ENCODE measurements at places on chromosomes 12 and 14. TPM values are rescaled to one million over a fixed set of nuclear protein-coding genes. Genes with fewer than 3 reads are reported as not detected.

DNA sequence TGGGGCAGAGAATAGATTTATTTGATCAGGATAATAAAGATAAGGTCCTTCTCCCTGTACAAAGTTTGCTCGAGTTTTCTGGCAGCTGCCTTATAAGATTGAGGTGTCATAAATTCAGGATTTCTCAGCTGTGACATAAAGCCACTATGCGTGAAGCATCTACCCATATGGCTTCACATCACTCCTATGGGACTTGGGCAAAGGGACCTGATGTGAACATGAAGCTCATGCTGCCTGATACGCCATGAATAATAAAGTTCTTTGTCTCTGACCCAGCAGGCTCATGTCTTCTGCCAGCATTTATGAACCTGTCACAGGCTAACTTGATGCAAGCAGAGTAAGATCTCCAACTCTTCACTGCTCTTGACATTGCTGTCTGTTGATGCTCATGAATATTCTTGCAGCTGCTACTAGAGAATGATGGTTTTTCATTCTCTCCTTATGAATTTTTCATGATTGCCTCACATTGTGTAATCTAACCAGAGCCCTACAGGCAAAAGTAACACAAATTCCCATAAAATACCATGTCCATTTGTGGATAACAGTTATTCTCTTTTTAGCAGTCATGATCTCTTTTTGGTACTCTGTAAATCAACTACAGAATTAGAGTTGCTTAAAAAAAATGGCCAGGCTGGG, 49.0 kb upstream of the CPNE8 start:
- no peak for DNase-seq

Gene CAPZA3
- polyA plus RNA-seq: 1.9 TPM

DNA sequence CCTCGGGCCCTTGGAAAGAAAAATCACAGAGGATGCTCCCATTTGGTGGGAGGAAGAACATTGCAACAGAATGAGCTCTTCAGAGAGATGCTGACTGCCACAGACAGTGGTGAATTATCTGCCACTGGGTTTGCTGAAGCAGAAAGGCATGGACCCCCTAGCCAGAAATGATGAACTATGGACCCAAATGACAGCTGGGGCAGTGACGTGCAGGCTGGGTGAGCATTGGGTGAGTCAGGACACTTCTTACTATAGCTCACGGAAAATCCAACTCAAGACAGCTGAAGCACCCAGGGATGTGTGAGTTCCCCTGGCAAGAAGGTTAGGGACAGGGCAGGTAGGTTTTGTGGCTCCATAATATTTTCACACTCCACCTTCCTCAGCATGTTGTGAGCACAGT, 993.2 kb downstream of the BCL11B start:
- DNase-seq: no peak

Gene BDKRB1
- 0.24 TPM for polyA plus RNA-seq

GRCh38 chr12:38392554-38393144, 76.1 kb downstream of the ALG10B start:
- no peak for DNase-seq

- DNase-seq: no peak
Measured at GRCh38 chr14:68051146-68051545, 231.6 kb downstream of the RAD51B start.

Gene HSPB8
- 19.3 TPM for polyA plus RNA-seq

DNA sequence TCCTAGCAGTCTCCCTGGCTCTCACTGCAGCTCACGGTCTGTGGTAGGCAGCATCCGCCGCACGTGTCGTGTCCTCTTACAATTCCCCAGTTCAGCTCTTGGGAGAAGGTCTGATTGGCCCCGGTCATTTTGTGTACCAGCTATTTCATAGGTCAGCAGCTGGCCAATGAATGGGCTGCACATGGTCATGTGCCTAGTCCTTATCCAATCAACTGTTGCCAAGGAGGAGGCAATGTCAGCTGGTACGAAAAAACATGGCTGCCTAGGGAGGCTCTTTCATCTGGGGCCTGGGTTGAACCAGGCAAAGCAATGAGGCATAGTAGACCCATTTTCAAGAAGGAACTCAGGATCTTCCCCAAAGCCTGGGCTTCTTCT, 46.1 kb downstream of the RNFT2 start:
- no peak for DNase-seq

DNA sequence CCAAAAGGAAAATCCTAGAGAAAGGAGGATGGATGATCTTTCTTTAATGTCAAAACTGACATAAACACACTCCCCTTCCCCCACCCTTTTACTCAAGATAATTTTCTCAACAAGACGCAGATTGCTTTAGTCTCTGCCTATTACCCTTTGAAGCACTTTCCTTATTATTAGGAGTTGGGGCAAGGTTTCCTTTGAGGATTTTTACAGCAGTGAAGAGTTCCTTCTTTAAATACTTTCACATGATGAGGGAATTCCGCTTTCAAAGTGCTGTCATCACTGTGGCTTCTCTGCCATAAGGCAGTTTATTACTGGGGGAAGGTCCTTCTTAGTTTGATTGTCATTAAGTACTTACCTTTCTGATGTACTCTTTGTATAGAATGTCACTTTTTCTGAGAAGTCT, 172.1 kb downstream of the MSRB3 start:
- DNase-seq: no peak

DNA sequence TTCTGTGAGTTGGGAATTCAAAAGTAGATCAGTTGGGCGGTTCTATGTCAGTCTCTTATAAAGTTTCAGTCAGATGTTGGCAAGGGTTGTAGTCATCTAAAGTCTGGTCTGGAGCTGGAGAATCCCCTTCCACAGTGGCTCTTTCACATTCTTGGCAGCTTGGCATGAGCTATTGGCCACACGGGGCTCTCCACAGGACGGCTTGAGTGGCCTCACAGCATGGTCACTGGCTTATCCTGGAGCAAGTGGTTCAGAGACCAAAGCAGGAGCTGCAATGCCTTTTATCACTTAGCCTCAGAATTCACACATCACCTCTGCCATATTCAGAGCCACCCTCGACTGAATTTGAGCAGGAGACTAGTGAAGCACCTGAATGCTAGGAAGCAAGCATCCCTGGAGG, 7.1 kb upstream of the KICS2 start:
- no peak for DNase-seq
